ENCODE measurements at places on chromosomes 5 and 9. TPM values are rescaled to one million over a fixed set of nuclear protein-coding genes. Genes with fewer than 3 reads are reported as not detected.
A peak's percentile ranks its signal among the peaks of the same experiment; 100 is the strongest.

DNA sequence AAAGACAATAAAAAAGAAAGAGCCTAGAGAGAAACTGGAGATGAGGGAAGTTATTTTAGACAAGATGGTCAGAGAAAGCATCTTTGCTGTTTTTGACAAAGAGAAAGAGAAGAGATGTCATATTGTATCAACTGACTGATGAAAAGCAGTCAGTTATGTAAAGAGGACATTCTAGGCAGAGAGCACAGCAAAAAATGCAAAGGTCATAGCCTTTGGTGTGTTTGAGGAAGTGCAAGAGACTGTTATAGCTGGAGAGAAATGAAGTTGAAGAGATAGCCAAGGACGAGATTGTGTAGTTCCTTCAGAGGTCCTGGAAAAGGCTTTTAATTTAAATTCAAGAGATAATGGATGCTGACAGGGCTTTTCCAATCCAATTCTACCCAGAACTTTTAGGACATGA lies 342.4 kb downstream of the RASEF start:
- DNase-seq = no peak

DNA sequence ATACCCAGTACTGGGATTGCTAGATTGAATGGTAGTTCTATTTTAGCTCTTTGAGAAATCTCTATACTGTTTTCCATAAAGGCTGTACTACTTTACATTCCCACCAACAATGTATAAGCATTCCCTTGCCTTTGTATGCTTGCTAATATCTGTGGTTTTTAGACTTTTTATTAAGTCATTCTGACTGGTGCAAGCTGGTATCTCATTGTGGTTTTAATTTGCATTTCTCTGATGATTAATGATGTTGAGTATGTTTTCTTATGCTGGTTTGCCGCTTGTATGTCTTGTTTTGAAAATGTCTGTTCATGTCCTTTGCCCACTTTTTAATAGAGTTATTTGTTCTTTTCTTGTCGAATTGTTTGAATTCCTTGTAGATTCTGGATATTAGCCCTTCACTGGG lies 512.7 kb upstream of the PAPPA start:
- no peak for DNase-seq

DNA sequence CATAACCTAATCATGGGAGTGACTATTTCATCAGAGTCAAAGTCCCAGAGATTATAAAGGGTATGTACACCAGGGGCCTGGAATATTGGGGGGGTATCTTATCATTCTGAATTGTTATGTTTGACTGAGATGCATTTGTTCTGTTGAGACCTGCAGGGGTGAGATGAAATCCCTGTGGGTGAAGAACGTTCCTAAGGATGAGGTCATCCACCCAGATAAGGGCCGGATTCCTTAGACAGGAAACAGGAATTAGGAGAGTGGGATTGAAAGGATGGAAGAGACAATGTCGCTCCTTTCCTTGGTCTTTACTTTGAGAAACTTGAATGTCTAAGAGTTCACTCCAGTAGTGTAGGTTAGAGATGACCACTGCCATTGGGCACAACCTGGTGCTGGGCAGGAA lies 54.7 kb downstream of the GAS1 start:
- no peak for DNase-seq

DNA sequence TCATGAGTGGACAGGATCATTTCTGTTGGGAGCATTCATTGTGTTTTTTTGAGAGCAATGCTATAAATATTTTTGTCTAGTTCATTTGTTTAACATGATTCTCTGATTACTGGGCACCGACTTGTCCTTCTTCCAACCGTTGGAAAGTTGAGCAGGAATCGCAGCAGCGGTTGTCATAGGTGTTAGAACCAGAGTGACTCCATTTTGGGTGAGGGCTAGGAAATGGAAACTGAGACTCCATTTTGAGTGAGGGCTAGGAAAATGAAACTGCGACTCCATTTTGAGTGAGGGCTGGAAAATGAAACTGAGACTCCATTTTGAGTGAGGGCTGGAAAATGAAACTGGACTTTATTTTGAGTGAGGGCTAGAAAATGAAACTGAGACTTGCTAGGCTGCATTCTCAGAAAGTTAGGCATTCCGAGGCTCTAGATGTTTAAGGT lies 100.6 kb downstream of the ICE1 start:
- peak; percentile 26 for DNase-seq

GRCh38 chr5:115809946-115810345 lies 6.5 kb downstream of the CDO1 start:
- no peak for DNase-seq

- peak; percentile 63 for DNase-seq
Observed at GRCh38 chr9:6566409-6567139, 79.0 kb downstream of the GLDC start.

GRCh38 chr9:135526089-135526729 lies 5.0 kb downstream of the LCN1 start:
- no peak for DNase-seq

- DNase-seq = no peak
Observed at GRCh38 chr5:82806513-82806912, 270.7 kb downstream of the TMEM167A start.

GRCh38 chr9:71748280-71748743 lies 20.0 kb downstream of the CEMIP2 start:
- DNase-seq = no peak

DNA sequence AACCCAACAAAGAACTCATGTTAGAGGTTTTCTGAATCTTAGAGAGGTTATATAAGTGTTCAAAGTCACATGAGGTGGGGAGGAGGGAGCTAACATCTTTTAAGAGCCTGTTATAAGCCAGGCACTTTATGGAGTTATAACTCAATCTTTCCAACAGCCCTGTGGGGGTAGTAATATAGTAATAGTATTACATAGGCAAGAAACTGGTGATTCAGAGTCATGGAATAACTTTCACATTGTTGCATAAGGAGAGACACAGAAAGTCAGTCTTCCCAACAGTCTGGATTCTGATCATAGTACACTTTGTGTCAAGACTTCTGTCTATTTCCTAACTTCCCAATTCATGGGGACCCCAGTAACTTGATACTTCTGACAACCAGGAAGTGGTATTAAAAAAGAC lies 89.2 kb downstream of the ACER2 start:
- DNase-seq = no peak

DNA sequence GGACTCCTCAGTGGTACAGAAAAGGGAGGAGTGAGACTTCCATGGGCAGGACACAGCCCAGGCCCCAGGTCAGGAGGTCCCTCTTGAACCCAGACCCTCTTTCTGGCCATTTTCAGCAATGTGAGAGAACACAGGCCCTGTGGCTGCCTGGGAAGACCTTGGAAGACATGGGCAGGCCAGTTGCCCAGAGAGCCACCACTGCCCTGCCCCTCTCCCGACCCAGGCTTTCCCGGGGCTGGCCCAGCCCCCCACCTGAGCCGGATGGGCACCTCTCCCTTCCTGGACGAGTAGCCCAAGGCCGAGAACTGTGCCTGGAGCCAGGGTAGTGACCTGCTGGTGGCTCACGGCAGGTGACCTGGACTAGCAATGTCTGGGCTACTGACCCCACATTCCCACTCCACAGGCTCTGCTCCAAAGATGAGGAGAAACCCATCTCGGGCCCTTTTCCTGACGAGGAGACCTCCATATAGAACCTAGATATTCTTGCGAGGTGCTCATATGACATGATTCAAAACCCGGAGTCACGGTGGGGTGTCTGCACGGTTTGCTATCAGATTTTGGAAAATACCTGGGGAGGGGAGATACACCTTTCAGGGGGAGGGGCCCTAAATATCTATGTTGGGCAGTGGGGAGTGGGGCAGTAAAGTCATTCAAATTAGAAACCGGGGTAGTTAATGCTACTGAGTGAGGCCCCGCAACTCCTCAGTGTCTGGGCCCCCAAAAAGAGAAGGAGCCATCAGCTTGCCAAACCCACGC lies 59.4 kb downstream of the ZNF354C start:
- no peak for DNase-seq

DNA sequence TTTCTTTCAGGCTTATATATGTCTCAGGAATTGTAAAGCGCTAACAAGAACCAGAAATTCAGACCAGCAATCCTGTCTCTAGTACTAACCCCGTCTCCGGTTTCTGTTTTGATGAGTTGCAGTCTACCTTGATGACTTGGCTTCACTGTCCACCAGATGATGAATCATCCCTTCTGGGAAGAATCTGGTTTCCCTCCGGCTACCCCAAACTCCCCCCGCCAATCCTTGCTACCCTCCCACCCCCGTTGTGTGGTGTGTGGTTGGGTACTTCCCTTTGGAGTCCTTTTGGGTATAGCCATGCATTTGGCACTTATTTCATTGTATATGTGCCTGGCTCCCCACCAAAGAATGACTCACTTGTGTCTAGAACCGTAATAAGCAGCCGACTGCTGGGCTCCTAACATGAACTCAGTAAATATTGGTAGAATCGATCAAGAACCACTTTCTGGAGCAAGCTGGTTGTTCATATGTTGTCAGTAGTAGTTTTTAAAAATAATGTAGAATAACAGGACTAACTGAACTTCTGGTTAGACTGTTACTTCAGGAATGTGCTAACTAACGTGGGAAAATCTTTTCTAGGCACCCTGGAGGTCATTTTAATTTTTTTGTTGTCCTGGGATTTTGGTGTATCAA lies 8.3 kb upstream of the TGFBI start:
- peak; percentile 52 for DNase-seq

- no peak for DNase-seq
Observed at GRCh38 chr9:69578026-69578425, 94.1 kb downstream of the APBA1 start.

- DNase-seq = no peak
Observed at GRCh38 chr5:177435847-177436536, 9.5 kb downstream of the GRK6 start.

DNA sequence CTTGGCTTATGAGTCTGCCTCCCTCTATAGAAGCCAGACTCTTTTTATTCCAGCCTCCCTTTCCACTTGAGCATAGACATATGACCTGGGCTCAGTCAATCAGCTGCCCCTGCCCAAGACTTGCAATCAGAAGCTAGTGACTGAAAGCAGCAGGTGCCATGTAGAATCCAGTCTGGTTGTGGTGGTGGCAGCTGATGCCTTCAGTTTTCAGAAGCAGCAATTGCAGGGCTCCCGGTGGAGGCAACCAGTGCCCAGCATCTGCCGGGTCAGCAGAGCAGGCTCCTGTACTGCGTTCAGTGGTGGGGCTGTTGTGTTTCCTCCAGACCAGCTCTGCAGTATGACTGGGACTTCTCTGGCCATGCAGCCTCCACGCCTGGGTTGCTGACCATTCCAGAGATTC lies 53.9 kb upstream of the PALM2AKAP2 start:
- DNase-seq = no peak

GRCh38 chr5:157827423-157827822 lies 31.5 kb downstream of the CLINT1 start:
- DNase-seq = no peak

DNA sequence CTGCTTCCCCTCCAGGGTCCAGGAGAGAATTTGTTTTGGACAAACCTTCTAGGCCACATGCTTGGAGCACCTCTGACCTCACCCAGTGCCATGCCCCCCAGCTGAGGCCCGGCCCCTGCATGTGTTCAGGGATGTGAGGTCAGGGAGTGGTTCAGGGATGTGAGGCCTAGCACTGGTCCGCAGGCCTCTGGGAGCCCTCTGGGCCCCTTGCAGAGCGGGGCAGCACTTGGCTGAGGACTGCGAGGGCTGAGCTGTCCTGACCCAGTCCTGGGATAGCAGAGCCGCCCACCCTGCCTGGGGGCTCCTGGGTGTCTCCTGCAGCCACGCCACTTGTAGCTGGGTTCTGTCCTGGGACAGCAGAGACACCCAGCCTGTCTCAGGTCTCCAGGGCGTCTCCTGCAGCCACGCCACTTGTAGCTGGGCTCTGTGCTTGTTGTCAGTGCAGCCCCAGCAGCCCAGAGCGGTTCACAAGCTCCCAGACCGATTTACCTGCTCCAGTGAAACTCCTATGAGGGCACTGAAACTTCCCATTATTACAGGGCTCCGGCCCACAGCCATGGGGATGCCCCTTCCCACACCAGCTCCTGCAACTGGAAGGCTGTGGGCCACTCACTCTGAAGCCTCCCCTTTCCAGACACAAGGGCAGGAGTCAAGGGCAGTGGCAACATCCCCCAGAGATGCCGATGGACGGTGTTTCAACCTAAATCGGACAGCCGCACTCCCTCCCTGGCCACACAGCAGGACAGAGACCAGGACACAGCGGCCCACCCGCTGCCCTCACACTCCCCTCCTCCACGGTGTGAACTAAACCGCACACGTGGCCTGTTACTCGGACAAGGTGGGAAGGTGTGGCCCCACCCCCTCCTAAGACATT lies 5.4 kb upstream of the CEP72 start:
- DNase-seq = no peak

- no peak for DNase-seq
Observed at GRCh38 chr9:73210886-73211666, 59.4 kb downstream of the ANXA1 start.

GRCh38 chr9:124623966-124624734 lies 117.0 kb upstream of the NR5A1 start:
- DNase-seq = no peak

- DNase-seq = no peak
Observed at GRCh38 chr5:33148076-33148513, 292.7 kb upstream of the TARS1 start.

DNA sequence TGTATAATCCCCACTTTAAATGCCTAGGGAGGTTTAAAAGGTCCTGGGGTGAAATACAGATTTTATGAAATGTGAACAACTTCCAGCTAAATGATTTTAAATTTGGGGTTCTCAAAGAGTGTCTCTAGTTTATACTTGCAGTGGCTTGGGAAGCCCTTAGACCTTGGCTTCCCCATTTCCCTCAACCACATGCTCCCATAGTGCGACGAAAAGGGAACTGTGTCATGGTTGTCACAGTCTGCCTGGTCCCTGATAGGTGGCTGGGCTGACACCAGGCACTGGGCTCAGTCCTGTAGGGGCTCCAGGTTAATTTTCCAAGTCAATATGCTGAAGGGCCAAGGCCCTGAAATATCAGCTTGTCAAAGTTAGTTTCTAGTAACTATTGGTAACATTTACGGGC lies 10.4 kb upstream of the CXCL14 start:
- DNase-seq = no peak

GRCh38 chr5:41334221-41334620 lies 120.9 kb upstream of the C6 start:
- DNase-seq = no peak

- DNase-seq = no peak
Observed at GRCh38 chr5:180006141-180006540, 65.4 kb downstream of the RNF130 start.

SUSD3 gene
- total RNA-seq = 53.1 TPM

RFESD gene
- total RNA-seq = 4.0 TPM

SRA1 gene
- total RNA-seq = 61.1 TPM

FRRS1L gene
- total RNA-seq = not detected

ALDH1A1 gene
- not detected for total RNA-seq

OR1N2 gene
- not detected for total RNA-seq

TXNDC8 gene
- total RNA-seq = not detected

CA9 gene
- 0.65 TPM for total RNA-seq

SMIM23 gene
- total RNA-seq = not detected

RGMB gene
- total RNA-seq = 2.2 TPM

IL3 gene
- total RNA-seq = 8.9 TPM

PLAA gene
- total RNA-seq = 32.3 TPM

C5orf63 gene
- 16.4 TPM for total RNA-seq

ADAMTS12 gene
- not detected for total RNA-seq

All from activated T-cell treated with anti-CD3 and anti-CD28 coated beads, Interleukin-2, amount 50 U/mL, for 72 hours (primary cell).